ENCODE measurements at places on chromosomes 6 and 20. TPM values are rescaled to one million over a fixed set of nuclear protein-coding genes. Genes with fewer than 3 reads are reported as not detected.

Gene LTB
- total RNA-seq, result not detected

Gene PET117
- total RNA-seq, result 23.0 TPM

Gene MUC21
- total RNA-seq, result not detected

Gene TRIM26
- 38.6 TPM for total RNA-seq

Gene LY6G6F
- not detected for total RNA-seq

Gene NOL7
- 102 TPM for total RNA-seq

DNA sequence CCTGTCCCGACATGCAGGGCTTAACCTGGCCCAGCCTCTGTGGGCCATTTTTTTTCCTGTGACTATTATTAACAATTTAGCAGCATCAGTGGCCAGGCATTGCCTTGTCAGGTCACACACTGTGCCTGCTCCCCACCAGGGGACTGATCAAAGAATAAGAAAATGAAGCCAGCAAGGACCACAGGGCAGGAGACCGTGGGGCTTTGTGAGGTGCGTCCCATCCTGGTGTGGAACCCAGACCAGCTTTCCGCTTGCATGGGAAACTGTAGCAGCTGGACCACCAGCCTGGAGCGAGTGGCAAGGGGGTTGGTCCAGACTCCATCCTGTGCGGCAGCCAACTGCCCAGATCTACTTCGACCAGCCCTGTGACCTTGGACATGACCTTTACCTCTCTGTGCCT, 218.3 kb downstream of the ANKRD60 start:
- no peak for DNase-seq
- no peak overlapping the region for H3K4me3 ChIP-seq
- no peaks in the 10 kb centered on the region for H3K27me3 ChIP-seq

DNA sequence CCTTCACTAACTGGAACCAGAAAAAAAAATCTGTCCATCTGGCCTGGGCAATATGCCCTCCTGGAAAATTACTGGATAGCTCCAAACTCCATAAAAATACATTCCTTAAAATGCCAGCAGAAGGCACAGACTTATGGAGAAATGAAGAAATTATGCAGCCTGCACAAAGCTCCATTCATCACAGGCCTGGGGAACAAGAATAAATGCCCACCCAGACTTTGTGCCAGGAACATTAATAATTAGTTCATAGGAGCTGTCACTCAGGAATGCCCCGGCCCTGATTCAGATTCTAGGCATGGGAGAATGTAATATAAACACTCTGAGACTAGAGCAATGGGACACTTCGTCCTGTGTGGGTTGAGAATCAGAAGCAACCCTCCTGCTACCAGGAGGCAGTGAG, 199.3 kb downstream of the OTOR start:
- no peaks in the 10 kb centered on the region for H3K36me3 ChIP-seq
- no peak overlapping the region for H3K27ac ChIP-seq
- H3K4me3 ChIP-seq, result no peak overlapping the region
- no peaks in the 10 kb centered on the region for H3K27me3 ChIP-seq
- H3K4me1 ChIP-seq, result peaks cover 4% of the 10 kb centered on the region

DNA sequence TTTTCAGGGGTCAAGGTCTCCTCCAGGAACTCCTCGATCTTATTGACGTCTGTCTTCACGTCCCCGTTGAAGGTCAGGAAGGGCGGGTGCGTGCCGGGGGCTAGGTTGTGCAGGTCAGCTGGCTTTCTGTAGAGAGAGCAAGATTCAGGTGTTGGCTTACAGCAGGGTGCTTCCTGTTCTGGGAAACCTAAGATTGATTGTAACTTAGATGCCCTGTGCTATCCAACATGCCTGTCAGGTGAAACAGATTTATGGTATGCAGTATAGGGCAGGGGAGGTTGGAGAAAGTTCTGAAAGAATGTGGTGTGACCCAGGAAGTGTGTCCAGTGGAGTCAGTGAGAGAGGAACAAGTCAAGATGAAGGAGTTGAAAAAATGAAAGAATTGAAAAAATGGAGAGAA, 66.4 kb downstream of the CLIC5 start:
- no peaks in the 10 kb centered on the region for H3K27me3 ChIP-seq
- DNase-seq, result no peak
- no peak overlapping the region for H3K27ac ChIP-seq
- no peaks in the 10 kb centered on the region for H3K36me3 ChIP-seq
- no peaks in the 10 kb centered on the region for H3K4me1 ChIP-seq

GRCh38 chr6:134674562-134674961, 275.3 kb downstream of the ALDH8A1 start:
- no peaks in the 10 kb centered on the region for H3K27me3 ChIP-seq
- no peaks in the 10 kb centered on the region for H3K36me3 ChIP-seq
- no peak for DNase-seq
- peaks cover 65% of the 10 kb centered on the region for H3K4me1 ChIP-seq
- no peak overlapping the region for H3K4me3 ChIP-seq
- H3K27ac ChIP-seq, result no peak overlapping the region

DNA sequence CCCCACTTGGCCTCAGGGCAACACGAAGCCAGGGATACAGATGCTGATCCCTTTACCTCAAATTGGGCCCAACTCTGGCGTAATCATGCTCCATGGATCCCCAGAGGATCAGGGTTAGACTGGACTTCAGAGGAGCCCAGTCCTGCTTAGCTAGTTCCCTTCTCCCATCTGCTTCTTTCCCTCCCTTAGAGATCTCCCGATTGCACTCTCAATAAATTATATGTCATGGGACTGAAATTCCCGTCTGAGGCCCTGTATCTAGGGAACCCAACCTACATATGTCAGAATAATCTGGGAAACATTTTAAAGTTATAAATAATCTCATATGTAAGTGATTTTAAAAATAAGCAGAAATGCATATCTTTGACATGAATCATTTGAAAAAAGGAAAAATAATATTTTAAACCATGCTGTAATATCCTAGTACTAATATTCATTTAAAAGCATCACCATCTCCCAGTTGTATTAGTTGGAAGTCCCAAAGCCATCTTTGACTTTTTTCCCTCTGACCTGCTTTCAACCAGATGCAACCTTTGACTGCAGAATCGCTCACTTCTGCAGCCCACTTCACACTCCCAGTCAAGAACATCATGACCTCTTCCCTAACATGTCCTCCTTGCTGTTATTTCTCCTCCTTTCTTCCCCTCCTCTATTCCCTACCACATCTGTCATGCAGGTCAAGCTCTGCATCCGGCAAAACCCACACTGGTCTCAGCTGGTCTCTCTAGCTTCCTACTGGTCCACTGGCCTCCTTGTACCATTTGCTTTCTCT, 393.6 kb downstream of the BTBD3 start:
- no peak overlapping the region for H3K4me3 ChIP-seq
- H3K27me3 ChIP-seq, result no peaks in the 10 kb centered on the region
- no peak for DNase-seq
- no peak overlapping the region for H3K27ac ChIP-seq

GRCh38 chr20:17542993-17543412, 11.8 kb upstream of the BFSP1 start:
- DNase-seq, result no peak
- no peaks in the 10 kb centered on the region for H3K36me3 ChIP-seq
- peaks cover 6% of the 10 kb centered on the region for H3K4me1 ChIP-seq
- H3K27me3 ChIP-seq, result no peaks in the 10 kb centered on the region
- H3K27ac ChIP-seq, result no peak overlapping the region

DNA sequence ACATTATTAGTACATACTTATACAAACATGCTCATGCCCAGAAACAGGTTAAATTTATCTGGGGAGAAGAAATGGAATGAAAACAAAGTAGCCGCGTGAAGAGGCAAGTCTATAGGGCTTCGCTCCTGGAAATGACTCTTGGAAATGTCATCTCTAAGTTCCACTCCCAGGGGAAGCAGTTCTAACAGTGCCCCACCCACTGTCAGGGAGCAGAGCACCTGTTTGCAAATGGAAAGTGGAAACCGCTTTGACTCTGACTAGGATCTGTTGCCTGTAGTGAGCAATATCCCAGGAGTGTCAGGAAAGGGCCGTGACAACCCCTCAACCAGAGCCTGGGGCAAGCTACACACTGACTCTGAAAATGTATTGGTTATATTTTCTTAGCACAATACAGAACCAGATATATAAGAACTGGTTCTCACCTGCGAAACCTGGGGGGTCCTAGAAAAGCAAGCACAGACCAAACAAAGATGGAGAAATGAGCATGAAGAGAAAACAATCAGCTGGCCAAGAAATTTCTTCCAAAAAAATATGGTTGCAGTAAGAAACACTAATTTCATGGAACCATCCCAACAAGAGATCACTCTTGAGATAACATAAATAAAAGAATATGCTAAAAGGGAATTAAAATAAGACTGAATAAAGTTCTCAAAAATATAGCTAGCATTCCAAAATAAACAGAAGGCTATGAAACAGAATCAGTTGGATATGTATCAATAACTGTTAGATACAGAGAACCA, 47.5 kb upstream of the CRISP1 start:
- no peak overlapping the region for H3K27ac ChIP-seq
- H3K36me3 ChIP-seq, result no peaks in the 10 kb centered on the region
- H3K4me1 ChIP-seq, result no peaks in the 10 kb centered on the region
- H3K27me3 ChIP-seq, result no peaks in the 10 kb centered on the region

DNA sequence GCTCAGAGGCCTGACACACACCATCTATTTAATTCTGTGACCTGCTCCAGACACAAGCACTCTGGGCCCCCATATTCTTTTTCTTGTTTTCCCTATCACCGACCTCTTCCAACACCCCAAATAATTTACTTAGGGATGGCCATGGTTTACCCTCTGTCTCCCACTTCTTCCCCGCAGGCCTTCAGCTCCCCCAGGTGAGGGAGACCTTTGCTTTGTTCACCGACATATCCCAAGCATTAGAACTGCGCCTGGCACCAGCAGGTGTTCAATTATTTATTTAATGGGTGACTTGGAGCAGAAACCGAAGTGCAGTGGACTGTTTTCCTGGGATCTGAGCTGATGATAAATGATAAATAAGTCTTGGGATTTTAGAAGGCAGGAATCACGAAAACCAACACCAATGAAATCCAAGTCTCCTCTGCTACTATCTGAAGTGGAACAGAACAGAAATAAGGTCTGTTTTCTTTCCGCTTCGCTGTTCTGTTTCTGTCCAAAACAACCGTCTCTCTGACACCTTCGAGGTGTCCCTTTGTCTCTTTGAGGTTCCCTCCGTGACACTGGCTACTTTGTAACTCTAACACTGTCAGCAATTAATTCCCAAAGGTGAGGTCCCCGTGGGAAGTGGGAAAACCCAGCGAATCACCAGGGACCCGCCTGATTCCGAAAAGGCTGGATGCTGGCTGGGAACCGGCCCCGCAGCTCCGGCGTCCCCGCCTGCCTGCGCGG, 1.1 kb upstream of the RIN2 start:
- H3K27me3 ChIP-seq, result no peaks in the 10 kb centered on the region
- peak overlapping the region; percentile 89 for H3K27ac ChIP-seq
- H3K4me1 ChIP-seq, result peaks cover 39% of the 10 kb centered on the region
- H3K4me3 ChIP-seq, result peak overlapping the region; percentile 75
- no peak for DNase-seq

- peak; percentile 64 for DNase-seq
- H3K27me3 ChIP-seq, result peaks cover 12% of the 10 kb centered on the region
- H3K4me1 ChIP-seq, result peaks cover 4% of the 10 kb centered on the region
- H3K27ac ChIP-seq, result no peak overlapping the region
- no peak overlapping the region for H3K4me3 ChIP-seq
Measured at GRCh38 chr6:33147807-33148666, 44.2 kb downstream of the COL11A2 start.

DNA sequence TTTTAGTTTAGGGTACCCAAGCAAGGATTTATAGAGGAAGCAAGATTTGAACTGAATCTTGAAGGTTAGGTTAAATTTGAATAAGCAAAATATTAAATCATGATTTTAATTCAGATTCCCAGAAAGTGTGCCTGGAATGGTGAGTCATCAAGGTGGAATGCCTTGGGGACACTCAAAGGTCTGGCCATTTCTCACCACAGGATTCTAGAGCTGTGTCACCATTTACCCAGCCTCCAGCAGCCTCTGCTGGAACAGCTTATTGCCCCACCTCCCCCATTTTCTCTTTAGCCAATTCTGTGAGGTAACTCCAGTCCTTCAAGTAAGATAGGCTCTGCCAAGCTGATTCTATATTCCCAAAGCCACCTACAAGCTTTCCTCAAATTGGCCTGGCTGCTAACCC, 181.4 kb downstream of the SIM1 start:
- H3K27me3 ChIP-seq, result no peaks in the 10 kb centered on the region
- no peak overlapping the region for H3K27ac ChIP-seq
- no peaks in the 10 kb centered on the region for H3K4me1 ChIP-seq
- no peaks in the 10 kb centered on the region for H3K36me3 ChIP-seq
- DNase-seq, result no peak

DNA sequence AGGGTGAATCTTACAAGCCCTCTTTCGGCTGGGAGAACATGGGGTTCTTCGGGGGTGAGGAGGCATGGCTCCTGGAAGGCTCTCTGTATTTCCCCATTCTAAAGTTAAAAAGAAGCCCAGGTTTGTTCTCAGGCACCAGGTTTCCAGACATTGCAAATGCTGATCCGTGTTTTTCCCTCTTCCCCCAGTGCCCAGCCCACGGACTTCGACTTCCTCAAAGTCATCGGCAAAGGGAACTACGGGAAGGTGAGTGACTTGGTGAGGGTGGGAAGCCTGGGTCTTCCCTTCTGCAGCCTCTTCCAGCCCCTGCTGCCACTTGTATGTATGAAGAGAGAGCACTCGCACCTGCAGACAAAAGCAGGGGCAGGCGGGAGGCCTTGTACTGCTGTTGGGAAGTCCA, 8.7 kb downstream of the SGK2 start:
- DNase-seq, result no peak
- H3K27me3 ChIP-seq, result no peaks in the 10 kb centered on the region
- H3K4me1 ChIP-seq, result no peaks in the 10 kb centered on the region
- no peak overlapping the region for H3K27ac ChIP-seq
- H3K36me3 ChIP-seq, result no peaks in the 10 kb centered on the region

GRCh38 chr6:125224231-125224861, 70.8 kb downstream of the TPD52L1 start:
- DNase-seq, result no peak
- no peak overlapping the region for H3K27ac ChIP-seq
- peaks cover 8% of the 10 kb centered on the region for H3K4me1 ChIP-seq
- no peaks in the 10 kb centered on the region for H3K27me3 ChIP-seq
- no peaks in the 10 kb centered on the region for H3K36me3 ChIP-seq

DNA sequence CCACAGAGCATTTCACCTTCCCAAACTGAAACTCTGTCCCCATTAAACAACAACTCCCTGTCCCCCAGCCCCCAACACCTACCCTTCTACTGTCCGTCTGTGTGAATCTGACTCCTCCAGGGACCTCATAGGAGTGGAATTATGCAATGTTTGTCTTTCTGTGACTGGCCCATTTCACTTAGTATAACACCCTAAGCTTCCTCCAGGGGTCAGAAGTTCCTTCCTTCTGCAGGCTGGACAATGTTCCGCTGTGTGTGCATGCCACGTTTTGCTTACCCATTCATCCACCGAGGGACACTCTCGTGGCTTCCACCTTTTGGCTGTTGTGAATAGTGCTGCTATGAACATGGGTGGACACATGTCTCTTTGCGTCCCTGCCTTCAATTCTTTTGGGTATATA, 37.6 kb upstream of the MPC1 start:
- no peaks in the 10 kb centered on the region for H3K36me3 ChIP-seq
- no peak for DNase-seq
- no peaks in the 10 kb centered on the region for H3K27me3 ChIP-seq
- no peak overlapping the region for H3K4me3 ChIP-seq
